GM20000 (cell line): ENCODE measurements at places on chromosomes 5 and 9.

DNA sequence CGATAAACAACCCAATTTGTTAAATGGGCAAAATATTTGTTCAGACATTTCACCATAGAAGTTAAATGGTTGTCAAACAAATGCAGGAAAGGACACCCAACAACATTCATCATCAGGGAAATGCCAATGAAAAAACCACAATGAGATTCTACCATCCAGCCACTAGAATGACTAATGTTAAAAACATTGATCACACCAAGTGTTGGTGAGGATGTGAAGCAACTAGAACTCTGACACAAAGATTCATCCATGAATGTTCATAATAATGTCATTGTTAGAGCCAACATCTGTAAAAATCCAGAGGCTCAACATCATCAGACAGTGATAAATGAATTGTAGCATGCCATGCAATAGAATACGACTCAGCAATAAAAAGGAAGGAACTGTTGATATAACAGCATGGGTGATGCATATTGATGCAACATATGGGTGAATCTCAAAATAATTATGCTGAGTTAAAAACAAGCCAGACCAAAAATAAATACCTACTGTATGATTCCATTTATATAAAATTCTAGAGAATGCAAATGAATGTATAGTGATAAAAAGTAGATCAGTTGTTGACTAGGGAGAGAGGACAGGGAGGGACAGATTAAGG, 55.9 kb upstream of the UNC5A start:
- DNase-seq: no peak

GRCh38 chr5:87278590-87279100, 11.0 kb downstream of the RASA1 start:
- DNase-seq: no peak

DNA sequence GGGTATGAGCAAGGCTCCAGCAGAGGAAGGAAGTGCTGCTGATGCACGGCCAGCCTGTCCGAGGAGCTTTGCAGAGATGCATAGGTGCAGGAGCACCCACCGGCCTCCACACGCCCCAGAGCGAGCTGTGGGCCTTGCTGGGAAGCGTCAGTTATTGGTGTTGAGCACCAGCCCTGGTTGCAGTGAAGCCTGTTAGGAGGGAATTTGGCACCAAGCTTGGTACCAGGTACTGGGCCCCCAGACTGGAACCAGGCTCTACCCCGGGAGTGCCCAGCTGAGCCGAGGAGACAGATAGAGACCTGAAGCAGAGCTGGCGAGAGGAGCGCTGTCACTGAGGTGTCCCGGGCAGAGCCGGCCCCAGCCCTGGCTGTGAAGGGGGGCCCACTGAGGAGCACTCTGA, 5.2 kb downstream of the TCF7 start:
- no peak for DNase-seq

GRCh38 chr5:52997424-52997823, 8.3 kb downstream of the ITGA2 start:
- no peak for DNase-seq
